ENCODE measurements at places on chromosomes 13 and 19.

- no peak for DNase-seq
Observed at GRCh38 chr13:45296259-45296658, 44.7 kb downstream of the TPT1 start.

DNA sequence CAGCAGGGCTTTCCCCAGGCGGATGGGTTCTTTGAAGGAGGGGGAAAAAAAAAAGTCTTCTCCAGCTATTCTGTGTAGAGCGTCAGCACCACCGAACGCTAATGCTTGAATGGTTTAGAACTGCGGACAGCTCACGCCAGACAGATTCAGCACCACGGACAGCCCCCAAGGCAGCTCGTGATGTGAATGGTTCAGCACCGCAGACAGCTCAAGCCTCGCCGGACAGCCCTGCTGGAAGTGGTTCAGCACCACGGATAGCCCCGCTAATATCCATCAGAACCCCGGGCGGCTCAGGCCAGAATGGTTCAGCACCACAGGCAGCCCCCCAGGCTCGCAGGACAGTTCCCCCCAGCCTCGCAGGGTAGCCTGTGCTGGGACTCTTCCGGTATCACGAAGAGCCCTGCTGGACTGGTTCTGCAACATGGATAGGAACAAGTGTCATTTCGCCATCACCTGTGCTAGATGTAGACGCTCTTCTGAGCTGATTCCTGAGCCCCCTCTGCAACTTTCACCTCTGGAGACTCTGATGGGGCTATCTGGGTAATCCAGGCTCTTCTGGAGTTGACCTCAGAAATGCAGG is 4.9 kb upstream of the SMIM17 start:
- no peak for DNase-seq

- no peak for DNase-seq
Observed at GRCh38 chr13:81874681-81875661, 1534.0 kb upstream of the SPRY2 start.

DNA sequence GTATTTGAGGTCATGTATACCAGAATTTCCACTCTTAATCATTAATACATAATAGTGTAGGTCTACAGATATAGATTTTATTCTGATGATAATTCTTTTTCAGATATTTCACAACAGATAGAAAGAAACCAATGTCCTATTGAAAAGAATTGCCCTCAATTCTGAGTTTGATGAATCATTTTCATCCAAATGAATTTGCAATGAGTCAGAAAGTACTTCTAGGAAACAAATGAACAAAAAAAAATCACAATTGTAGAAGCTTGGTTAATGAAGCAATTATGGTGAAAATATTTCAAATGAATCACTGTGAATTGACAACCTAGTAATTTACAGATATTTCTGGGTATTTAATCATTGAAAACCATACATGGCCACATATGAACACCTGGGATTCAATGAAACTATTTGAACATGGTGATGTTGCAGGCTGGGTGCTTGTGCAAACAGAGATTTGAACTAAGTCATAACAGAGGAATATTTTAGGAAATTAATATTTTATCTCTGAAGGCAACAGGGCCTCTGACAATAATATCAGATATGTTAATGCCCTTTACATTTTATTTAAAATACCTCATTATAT is 360.9 kb downstream of the SLITRK5 start:
- no peak for DNase-seq

- DNase-seq = no peak
Observed at GRCh38 chr13:36072152-36072935, 58.8 kb downstream of the DCLK1 start.

DNA sequence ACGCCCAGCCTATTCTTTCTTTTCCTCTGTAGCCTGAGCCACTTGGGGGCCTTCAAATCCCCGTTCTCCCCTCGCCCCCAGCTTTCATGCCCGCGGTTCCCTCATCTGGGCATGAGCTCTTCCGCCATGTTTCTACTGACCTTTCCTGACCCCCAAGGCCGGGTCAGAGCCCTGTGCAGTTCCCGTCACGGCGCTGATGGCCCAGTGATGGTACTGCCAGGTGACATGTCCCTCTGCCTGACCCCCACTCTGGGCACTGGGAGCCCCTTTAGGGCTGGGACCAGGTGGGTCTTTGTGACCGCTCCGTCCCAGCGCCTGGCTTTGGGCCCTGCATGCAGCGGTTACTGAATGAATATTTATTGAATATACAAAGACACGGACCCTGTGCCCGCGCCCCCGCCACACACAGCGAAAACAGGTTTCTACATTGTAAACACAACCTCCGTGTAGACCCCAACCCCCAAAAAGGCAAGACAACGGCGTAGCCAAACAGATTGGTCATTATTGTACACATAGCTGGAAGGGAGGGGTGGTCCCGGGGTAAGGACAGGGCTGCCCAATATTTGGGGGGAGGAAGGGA is 7.7 kb downstream of the GPR108 start:
- no peak for DNase-seq

DNA sequence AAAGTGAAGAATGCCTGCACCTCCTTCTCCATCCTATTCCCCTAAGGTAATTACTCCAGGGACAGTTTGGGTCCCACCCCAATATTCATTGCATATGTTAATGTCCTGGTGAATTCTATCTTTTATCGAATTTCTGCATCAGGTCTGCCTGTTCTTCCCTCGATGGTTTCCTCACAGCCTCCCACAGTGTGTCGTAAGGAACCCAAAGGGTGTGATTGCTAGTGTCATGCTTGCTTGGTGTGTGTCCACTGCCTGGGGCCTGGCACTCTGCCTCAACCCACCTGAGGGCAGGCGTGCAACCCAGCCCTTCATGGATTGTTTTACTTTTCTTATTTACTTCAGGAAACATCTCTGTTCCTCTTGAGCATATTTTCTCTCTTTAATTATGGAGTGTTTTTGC is 60.2 kb upstream of the CYSLTR2 start:
- no peak for DNase-seq
